ENCODE measurements at places on chromosomes 6 and 20.

- no peak for DNase-seq
These were observed 448.2 kb downstream of the QKI start for GRCh38 chr6:163862701-163863100.

DNA sequence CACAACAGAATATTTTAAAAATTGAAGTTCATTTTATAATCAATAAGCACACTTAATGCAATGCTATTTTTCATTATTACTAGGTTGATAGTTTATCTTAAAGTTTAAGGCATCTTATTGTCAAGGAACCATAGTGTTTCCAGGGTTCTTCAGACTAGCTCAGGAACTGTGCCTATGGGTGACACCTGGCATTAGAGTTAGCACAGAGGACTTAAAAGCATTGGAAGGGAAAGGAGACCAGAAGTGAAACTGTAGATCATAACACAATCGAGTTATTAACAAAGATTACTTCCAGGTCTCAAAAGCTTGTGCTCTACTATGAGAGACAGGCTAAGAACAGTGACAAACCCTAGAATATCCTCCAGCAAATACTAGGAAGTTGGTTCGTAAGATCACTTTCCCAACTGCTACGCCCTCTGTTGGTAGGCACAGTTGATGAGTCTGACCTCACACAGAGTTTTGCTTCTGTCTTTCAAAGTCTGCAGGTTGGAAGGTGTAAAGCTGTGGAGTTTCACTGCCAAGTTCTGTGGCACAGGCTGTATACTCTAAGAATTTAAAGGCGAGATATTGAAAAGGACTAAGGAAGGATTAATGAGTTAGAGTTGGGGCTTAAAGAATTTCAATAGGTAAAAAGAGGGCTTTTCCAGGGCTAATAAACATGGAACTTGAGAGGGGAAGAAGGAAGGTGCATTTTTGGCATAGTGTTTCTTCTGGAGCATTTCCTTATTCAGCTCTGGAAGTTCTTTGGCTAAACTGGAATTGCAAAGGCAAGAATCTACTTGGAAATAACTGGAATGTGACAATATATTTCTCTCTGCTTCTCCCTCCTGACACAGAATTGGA, 531.3 kb upstream of the JAG1 start:
- no peak for DNase-seq

DNA sequence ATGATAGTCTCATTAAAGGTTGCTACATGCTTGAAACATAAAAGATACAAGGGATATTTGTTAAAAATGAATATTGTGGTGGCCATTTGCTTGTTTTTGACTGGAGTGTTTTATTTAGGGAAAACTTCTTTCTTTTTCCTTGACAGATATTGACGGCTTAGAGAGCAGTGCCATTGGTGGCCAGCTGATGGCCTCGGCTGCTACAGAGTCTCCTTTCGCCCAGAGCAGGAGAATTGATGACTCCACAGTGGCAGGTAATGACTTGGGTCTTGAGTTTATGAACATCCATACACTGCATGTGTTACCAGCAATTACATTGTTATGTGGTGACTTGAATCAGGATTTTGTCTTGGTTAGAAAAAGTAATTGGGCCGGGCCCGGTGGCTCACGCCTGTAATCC, 67.5 kb upstream of the PBOV1 start:
- no peak for DNase-seq

- no peak for DNase-seq
These were observed 37.2 kb upstream of the HACE1 start for GRCh38 chr6:104896914-104897313.

DNA sequence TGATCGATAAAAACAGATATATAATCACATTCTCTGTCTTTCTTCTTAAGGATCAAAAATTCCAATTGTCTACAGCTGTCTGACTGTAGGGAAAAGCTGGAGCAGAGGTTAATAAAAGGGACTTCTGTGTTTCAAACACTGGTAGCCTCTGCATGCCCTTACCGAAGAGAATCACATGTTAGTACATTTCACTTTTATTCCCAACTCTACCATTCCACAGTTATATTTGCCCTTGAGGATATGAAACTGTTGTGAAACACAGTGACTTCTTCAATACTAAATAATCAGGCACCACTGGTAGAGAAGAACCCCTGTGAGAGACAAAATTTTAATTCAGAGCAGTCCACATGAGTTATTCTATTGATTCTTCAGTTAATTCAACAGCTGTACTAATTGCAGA, 1187.3 kb upstream of the CITED2 start:
- no peak for DNase-seq

- no peak for DNase-seq
These were observed 216.0 kb downstream of the GJA1 start for GRCh38 chr6:121651420-121651819.

- no peak for DNase-seq
These were observed 39.2 kb downstream of the TMEM242 start for GRCh38 chr6:157283900-157284737.

GRCh38 chr20:11207749-11208502, 534.1 kb upstream of the JAG1 start:
- no peak for DNase-seq

GRCh38 chr6:10101551-10102252, 313.2 kb downstream of the TFAP2A start:
- DNase-seq, result no peak

GRCh38 chr20:953742-954141, 37.6 kb upstream of the ANGPT4 start:
- no peak for DNase-seq
